ENCODE measurements at places on chromosomes 12 and 14. TPM values are rescaled to one million over a fixed set of nuclear protein-coding genes. Genes with fewer than 3 reads are reported as not detected.

DNA sequence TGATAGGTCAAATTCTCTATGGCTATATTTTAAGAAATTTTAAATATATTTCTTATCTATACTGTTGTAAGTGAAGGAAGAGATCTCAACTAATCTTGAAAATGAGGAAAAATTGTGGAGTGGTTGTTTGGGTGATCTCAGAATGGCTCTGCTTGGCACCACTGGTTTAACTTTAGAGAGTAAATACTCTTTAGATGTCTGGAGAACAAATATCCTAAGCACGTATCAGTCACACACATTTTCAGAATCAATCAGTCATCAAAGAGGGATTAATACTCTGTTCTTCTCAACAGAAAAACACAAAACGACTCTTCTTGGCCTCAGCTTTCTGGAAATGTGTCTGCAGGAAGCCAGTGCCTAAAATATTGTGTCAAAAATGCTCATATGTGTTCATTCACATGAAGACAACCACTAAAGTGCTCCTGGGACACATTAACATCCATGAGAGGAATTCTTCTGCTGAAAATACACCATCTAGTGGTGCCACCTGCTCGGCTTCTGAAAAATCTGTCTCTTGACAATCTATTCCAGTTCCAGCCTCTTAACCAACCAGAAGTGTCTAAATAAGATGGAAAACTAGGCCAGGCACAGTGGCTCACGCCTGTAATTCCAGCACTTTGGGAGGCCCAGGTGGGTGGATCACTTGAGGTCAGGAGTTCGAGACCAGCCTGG is 81.1 kb upstream of the CCDC198 start:
- H3K27me3 ChIP-seq, result no peaks in the 10 kb centered on the region
- H3K27ac ChIP-seq, result no peak overlapping the region
- H3K36me3 ChIP-seq, result no peaks in the 10 kb centered on the region
- DNase-seq, result no peak
- H3K4me1 ChIP-seq, result no peaks in the 10 kb centered on the region
- no peak overlapping the region for H3K4me3 ChIP-seq

GRCh38 chr12:80242321-80242720 is 143.0 kb downstream of the OTOGL start:
- peak overlapping the region; percentile 5 for H3K27ac ChIP-seq
- no peaks in the 10 kb centered on the region for H3K4me1 ChIP-seq
- DNase-seq, result no peak
- H3K4me3 ChIP-seq, result no peak overlapping the region
- H3K27me3 ChIP-seq, result no peaks in the 10 kb centered on the region

DNA sequence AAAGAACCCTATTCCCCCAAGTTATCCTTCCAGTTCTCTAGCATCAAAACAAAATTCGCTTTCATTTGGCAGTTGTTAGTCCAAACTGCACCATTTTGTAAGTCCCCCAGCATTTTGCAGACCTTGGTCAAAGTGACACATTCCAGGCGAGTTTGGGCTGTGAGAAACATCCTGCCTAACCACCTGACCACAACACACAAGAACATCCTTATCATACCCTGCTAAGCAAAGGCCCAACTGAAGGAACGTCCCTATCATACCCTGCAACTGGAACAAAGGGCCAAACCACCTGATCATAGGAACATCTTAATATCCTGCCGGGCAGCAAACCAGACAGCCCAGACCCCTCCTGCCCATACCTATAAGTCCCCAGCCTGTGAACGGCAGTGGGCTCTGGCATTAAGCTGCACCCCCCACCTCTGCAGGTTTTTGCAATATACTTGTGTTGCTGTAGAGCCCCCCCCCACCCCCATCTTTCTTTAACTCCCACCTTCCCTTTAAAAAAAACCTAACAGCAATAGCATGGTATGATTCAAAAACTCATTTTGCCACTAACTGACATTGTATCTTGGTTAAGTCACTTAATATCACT is 2.7 kb downstream of the PCNX4 start:
- H3K4me1 ChIP-seq, result no peaks in the 10 kb centered on the region
- H3K27ac ChIP-seq, result no peak overlapping the region
- H3K27me3 ChIP-seq, result no peaks in the 10 kb centered on the region
- DNase-seq, result no peak

- H3K4me1 ChIP-seq, result peaks cover 21% of the 10 kb centered on the region
- no peak overlapping the region for H3K27ac ChIP-seq
- no peaks in the 10 kb centered on the region for H3K36me3 ChIP-seq
- DNase-seq, result no peak
- H3K27me3 ChIP-seq, result no peaks in the 10 kb centered on the region
- no peak overlapping the region for H3K4me3 ChIP-seq
These were observed 26.5 kb downstream of the VPS37B start for GRCh38 chr12:122869207-122869973.

- no peak overlapping the region for H3K4me3 ChIP-seq
- DNase-seq, result no peak
- H3K27me3 ChIP-seq, result no peaks in the 10 kb centered on the region
- no peaks in the 10 kb centered on the region for H3K4me1 ChIP-seq
- H3K36me3 ChIP-seq, result no peaks in the 10 kb centered on the region
These were observed 174.4 kb downstream of the TMEM121 start for GRCh38 chr14:105700622-105701288.

Gene COCH
- total RNA-seq, result 1.6 TPM

- peak; percentile 70 for DNase-seq
- H3K4me3 ChIP-seq, result peak overlapping the region; percentile 43
- H3K4me1 ChIP-seq, result peaks cover 27% of the 10 kb centered on the region
- H3K36me3 ChIP-seq, result no peaks in the 10 kb centered on the region
These were observed 35.0 kb downstream of the CORO1C start for GRCh38 chr12:108696111-108696995.
